ENCODE measurements at places on chromosomes 3 and 15.
A peak's percentile ranks its signal among the peaks of the same experiment; 100 is the strongest.

DNA sequence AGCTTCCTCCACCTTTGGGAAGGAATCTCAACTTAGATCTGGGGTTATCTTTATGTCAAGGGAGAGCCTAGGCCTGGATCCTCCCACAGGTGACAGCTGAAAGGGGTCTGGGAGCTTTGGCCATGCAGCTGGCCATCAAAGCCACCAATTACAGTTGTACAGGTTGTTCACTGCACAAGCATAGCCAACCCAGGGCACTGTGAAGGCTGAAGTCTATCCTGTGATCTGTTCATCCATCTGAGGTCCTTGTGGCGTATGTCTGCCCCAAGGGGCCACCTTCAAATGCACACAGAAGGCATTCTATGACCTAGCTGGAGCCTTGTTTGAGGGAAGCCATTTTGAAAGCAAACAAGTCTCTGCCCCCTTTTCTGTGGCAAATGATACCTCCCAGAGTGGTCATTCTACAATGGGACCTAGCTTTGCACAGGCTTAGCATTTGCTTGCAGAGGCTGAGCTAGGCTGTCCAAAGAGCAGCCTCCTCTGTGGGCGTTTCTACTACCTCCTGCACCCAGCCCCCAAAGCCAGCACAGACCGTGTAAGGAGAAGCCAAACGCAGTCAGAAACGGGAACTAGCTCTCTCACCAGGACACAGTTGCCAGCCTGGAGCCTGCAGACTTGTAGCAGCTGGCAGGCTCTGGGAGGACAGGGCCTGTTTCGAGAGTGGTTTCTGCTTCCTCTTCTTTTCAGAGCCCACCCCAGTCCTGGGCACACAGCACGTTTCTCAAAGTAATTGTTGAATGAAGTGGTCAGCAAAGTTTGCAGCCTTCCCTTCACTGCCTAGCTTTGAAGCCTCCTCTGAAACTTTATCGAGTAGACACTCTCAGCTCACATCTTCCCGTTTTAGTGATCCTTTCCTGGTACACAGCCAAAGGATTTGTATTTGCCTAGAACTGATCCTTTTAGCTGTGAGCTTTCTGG, 157.3 kb upstream of the SMAD3 start:
- DNase-seq, result peak; percentile 60

GRCh38 chr15:48282216-48282615, 49.0 kb upstream of the DUT start:
- peak; percentile 27 for DNase-seq

- no peak for DNase-seq
These were observed 104.6 kb upstream of the KLF13 start for GRCh38 chr15:31221936-31222515.

GRCh38 chr3:101325393-101326134, 5.2 kb upstream of the IMPG2 start:
- no peak for DNase-seq

- no peak for DNase-seq
These were observed 101.0 kb downstream of the MYLK start for GRCh38 chr3:123783050-123783689.

- DNase-seq, result no peak
These were observed 528.8 kb downstream of the SHQ1 start for GRCh38 chr3:72319194-72320094.

DNA sequence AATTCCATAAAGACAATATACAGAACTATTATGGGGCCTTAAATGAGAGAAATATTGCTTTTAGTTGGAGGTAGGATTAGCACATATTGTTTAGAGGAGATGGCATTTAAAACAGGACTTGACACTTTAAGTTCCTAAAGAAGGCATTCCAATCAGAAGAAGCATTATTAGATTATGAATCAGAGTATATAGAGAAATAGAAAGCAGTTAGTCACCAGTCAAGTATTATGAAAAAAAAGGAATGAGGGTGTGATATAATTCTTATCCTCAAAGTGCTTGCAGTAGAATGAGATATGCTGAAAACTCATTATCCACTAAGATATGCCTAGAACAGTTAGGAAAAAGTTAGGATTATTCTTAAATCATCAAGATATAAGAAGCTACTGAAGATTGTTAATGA, 456.2 kb downstream of the ZNF385D start:
- no peak for DNase-seq

DNA sequence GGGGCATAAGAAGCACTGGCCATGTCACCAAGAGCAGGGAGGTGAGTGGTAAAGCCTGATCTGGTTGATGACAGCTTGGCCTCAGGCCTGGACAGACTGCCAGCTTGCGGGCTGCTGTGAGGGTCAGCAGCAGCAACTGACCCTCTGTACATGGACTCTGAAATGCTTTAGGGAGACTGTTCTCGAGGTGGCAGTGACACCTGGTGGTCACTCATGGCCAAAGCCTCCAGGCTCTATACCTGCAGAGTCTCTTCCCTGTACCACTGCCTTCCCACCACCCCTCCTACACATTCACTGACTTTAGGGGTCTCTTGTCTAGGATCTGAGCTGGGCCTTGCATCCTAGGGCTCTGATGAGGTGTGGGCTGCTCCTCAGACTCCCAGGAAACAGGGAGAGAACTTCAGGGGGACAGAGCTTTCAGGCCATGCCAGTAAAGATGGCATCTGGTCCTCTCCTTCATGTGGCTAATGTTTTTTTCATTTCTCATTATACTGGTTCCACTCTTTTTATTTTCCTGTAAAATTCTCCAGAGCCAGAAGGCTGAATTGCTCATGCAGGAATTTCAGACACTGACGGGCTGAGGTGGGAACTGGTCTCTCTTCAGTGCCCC, 17.2 kb upstream of the TIMP4 start:
- DNase-seq, result peak; percentile 58

GRCh38 chr15:88799341-88799740, 3.9 kb upstream of the ACAN start:
- no peak for DNase-seq

- DNase-seq, result no peak
These were observed 4.5 kb downstream of the MESP2 start for GRCh38 chr15:89780601-89781000.

GRCh38 chr3:158896729-158897128, 94.9 kb downstream of the MFSD1 start:
- DNase-seq, result no peak

GRCh38 chr3:24523988-24524727, 29.5 kb upstream of the THRB start:
- no peak for DNase-seq

DNA sequence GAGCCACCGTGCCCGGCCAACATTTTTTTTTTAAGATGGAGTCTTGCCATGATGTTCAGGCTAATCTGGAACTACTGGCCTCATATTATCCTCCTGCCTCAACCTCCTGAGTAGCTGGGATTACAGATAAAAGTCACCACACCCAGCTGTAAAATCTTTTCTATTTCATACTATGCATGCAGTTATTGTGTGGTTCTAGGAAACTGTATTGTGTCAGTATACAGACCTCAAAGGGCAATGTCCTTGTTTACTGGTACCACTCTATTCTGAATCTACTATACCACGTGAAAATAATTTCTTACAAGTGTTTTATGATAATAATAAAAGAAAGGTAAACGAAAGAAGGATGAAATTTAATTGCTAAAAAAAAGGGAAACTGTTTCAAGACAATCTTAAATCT, 123.5 kb upstream of the PTX3 start:
- no peak for DNase-seq

- no peak for DNase-seq
These were observed 337.5 kb downstream of the NTRK3 start for GRCh38 chr15:87919064-87919463.

DNA sequence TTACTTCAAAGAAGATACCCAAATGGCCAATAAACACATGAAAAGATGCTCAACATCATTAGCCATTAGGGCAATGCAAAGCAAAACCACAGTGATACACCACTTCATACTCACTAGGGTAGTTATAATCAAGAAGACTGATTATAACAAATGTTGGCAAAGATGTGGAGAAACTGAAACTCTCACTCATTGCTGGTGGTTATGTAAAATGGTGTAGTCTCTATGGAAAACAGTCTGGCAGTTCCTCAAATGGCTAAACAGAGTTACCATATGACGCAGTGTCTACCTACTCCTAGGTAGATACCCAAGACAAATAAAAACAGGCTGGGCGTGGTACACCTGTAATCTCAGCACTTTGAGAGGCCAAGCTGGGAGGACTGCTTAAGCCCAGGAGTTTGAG, 3.5 kb upstream of the ZFAND6 start:
- no peak for DNase-seq

- DNase-seq, result no peak
These were observed 17.7 kb downstream of the TICRR start for GRCh38 chr15:89593018-89593417.

DNA sequence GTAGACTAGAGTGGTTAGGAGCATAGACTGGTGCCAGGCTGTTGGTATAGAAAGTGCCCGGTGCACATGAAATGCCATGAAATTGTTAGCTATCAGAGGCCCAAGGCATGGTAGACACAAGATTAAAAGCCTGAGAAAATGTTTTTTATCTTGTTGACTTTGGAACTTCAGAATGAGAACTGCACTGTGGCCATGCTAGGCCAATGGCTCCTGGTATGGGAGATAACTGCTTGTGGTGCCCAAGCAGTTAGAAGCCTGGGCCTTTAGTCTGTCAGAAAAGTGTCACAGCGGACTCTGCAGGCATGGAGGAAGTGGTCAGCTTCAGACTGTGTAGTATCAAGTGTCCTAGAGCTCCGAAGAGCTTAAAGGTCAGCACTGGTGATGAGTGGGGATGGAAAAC, 11.9 kb downstream of the FYCO1 start:
- DNase-seq, result no peak

DNA sequence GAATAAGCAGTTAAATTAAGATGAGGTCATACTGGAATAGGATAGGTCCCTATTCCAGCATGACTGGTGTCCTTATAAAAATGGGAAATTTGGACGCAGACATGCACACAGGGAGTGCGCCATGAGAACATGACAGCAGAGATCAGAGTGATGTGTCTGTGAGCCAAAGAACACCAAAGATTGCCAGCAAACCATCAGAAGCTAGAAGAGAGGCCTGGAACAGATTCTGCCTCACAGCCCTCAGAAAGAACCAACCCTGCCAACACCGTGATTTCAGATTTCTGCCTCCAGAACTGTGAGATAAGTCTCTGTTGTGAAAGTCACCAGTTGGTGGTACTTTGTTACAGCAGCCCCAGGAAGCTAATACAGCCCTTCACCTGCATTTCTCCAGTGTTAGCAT, 34.7 kb downstream of the EPHB1 start:
- no peak for DNase-seq

DNA sequence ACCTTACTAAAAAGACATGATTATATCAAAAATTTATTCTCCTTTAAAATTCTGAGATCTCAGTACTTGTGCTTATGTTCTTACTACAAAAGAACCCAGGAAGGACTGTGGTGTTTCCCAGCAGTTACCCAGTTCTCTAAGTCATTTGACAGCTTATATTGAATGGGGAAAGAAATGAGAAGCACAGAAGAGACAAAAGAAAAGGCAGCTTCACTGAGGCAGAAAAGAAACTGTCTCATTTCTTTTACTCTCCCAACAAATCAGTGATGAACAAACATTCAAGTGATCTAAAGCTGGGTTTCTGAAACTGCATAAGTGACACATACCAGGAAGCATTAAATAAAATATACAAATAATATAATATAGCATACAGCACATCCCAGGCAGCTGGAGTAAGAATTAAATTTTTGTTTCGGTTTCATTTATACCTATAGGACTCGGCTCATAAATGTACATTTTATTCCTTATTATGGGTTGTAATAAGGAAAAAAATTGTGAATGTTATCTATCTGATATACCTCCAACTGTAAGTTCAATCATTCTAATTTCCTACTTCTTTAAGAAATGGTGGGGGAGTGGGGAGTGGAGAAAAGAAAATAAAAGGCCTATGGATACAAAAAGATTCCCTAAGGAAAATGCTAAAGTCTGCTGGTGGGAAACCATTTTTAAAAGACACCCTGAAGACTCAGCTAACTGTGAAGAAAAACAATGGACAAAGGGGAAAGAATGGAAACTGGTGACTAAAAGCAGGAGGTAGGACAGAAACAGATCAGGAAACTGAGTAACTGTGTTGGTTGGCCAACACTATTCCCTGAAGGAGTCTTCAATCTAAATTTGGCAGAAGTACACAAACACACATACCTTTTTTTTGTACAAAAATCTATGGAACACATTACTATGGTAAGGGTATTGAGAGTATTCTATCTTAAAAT, 156.8 kb downstream of the TBC1D5 start:
- DNase-seq, result no peak

DNA sequence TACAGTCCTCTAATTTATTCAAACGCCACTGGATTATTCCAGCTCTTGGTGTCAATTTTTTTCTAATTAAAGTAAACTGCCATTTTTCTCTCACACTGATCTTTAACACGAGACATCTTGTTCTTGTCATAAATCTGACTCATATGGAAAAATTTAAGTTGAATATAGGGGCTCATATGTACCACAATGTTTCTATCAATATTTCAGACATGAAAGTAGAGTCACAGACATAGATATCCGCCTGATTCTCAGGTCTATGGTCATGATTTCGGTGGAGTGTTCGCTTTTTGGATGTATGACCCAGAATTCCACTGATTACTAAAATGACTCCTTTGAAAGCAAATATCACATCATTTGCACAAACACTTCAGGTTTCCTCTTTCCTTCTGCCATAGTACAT, 552.8 kb downstream of the FOXP1 start:
- no peak for DNase-seq

DNA sequence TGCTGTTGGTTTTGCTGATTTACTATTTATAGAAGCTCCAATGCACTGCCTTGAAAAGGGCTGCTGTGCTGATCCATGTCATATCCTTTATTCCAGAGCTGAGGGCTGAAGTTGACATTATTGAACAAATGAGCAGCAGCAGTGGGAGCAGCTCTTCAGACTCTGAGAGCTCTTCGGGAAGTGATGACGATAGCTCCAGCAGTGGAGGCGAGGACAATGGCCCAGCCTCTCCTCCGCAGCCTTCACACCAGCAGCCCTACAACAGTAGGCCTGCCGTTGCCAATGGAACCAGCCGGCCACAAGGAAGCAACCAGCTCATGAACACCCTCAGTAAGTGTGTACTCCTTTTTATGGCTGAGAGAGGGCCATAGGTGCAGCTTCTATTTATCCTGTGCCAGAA, 8.8 kb downstream of the EAF1 start:
- DNase-seq, result no peak

GRCh38 chr15:74589826-74590225, 25.8 kb upstream of the CLK3 start:
- DNase-seq, result no peak

- no peak for DNase-seq
These were observed 6.2 kb upstream of the RCCD1 start for GRCh38 chr15:90948506-90948905.
